AML-193 (cell line): ENCODE measurements at places on chromosomes 1 and 21.

DNA sequence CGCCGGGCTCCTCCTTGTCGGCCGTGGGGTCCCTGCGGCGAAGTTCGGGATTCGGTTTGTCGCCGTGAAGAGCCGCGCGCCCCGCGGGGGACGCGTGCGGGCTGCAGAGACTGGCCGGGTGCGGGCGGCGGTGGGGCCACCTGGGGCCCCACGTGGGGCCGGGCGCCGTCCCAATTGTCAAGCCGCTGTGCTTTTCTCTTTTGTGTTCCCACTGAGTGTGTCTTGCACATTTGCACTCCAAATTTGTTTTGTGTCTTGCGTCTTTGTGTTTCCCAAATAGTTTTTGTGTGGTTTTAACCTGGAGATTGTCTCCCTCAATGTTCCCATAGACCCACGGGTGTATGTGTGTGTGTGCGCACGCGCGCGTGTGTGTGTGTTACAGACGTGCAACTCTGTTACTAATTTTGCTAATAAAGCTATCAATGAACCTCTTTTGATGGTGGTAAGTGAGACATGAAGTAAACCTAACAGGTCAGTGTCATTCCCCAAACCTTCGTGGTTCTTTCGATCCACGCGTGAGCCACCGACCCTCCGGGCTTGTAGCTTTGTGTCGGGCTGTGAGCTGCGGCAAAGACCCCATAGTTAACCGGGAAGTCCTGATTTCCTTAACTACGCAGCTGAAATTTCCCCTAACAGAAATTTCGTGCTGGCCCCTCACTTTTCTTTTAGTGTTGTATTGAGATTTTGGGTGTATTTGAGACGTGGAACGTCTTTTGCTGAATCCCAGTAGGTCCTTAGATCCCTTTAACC is 708 bp downstream of the PRDM2 start:
- no peak for DNase-seq

- DNase-seq = no peak
Measured at GRCh38 chr1:83942914-83943313, 56.0 kb downstream of the TTLL7 start.

DNA sequence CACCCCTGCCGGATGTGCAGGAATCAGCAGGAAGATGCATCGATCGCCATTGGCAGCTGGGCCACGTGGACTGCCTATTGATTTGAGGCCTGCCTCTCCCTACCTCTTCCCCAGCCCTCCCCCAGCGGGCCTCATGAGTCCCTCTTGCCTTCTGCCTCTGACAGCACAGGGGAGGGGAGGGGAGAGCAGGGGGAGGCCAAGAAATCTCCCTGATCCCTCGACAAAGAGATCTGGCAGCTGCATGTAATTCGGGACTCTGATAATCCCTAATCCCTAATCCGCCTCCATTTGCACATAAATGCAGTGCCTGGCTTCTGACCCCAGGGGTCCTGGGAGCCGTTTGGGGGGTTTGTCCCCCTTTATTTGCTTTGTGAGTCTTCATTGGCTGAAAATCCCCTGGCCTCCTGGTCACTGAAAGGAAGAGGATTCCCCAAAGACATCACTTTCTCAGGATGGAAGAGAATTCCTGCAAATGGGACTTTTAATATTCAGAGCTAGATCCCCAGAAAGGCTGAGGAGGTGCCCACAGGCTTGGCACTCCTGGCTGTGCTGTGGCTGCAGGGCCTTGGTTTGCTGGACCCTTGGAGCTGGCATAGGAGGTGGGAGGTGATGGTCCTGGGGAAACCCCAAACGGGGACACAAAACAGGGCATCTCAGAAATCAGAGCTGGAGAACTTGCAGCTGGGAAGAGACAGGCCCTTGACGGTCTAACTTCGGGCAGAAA is 239.4 kb upstream of the POU3F1 start:
- no peak for DNase-seq

DNA sequence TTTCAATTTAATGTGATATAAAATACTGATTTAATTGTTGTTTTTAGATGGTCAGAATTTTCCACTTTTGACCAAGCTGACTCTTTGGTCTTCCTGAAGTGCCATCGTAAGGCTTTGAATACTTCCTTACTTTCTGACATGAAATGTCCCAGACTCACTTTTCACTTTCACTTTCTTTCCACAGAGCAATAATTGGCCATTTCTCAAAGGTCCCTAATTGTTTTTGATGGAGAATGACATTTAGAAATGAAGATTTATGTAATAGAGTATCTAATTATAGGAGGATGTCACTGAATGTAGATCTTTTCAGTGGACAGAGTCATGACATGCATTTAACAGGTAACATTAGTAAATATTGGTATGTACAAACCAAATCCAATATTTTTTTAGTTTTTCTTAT is 1141.6 kb downstream of the KCNT2 start:
- DNase-seq = no peak

- no peak for DNase-seq
Measured at GRCh38 chr1:42684139-42684538, 1.9 kb downstream of the YBX1 start.

DNA sequence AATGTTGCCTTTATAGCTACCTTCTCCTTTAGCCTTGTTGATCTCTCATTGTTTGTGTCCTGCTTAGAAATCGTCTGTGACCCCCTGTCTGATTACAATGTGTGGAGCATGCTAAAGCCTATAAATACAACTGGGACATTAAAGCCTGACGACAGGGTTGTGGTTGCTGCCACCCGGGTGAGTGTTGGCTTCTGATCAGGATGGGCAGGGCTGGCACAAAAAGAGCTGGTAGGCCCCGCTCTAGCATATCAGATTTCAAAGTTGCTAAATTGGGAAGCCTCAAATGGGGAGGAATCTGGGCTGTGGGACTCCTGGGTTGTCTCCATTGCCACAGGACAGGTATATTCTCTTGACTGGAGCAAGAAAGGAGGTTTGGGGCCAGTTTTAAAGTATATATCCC is 8.4 kb downstream of the NCSTN start:
- DNase-seq = no peak

- no peak for DNase-seq
Measured at GRCh38 chr1:168887381-168887780, 158.4 kb upstream of the DPT start.

GRCh38 chr1:22273686-22274681 is 131.1 kb upstream of the WNT4 start:
- no peak for DNase-seq

DNA sequence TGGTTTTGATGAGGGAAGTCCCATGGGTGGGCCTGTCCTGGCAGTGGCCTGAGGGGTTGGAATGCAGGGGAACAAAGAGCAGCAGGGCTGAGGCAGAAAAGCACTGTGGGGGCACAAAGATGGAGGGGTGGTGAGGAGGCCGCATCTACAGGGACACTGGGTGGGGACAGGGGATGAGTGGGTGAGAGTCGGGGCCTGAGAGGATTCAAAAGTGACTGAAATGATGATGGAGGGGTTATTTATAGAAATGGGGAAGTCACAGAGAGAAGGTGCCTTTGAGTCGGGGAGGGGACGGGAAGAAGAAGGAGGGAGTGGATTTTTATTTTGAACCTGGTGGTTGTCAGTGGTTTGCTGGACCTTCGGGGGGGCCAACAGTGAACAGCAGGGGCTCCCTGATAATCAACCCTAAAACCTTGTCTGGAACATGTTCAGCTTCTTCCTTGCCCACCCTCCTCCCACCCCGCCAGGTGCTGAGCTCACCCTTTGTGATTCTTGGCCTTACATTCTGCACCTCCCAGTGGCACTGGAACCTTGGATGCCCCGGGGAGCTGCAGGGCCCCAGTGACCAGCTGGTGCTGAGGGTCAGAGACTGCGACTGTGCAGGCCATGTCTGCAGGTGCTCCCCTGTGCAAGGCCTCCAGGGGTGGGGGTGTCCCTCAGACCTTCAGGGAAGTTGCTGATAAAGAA is 42.9 kb downstream of the IER5 start:
- DNase-seq = peak; percentile 49
